ENCODE measurements at places on chromosomes 3 and 15. TPM values are rescaled to one million over a fixed set of nuclear protein-coding genes. Genes with fewer than 3 reads are reported as not detected.
A peak's percentile ranks its signal among the peaks of the same experiment; 100 is the strongest.

DNA sequence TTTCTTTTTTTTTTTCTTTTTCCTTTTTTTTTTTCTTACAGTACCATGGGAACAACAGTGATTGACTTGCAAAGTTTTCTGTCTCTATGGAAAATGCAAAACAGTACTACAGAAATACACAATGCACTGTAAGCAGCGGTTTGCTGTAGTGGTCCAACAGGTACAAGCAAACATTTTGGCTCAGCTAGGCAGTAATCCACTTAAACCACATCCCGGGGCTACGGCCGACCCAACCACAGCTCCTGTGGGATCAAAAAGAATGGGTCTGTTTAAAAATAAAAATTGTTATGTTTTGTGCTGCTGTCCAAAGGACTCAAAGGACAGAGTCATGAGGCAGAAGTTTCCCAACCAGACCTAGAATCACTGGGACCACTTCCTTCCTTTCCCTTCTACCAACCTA, 667.1 kb upstream of the ADAMTS9 start:
- H3K4me1 ChIP-seq, result no peaks in the 10 kb centered on the region
- DNase-seq, result no peak
- H3K27ac ChIP-seq, result no peak overlapping the region

GRCh38 chr3:143119974-143120715, 574 bp downstream of the CHST2 start:
- H3K36me3 ChIP-seq, result peaks cover 15% of the 10 kb centered on the region
- peaks cover 5% of the 10 kb centered on the region for H3K27me3 ChIP-seq
- DNase-seq, result peak; percentile 85
- H3K4me3 ChIP-seq, result peak overlapping the region; percentile 90
- H3K4me1 ChIP-seq, result peaks cover 38% of the 10 kb centered on the region

GRCh38 chr3:14925729-14926591, 21.4 kb upstream of the NR2C2 start:
- H3K27me3 ChIP-seq, result peaks cover 6% of the 10 kb centered on the region
- no peak overlapping the region for H3K27ac ChIP-seq
- H3K36me3 ChIP-seq, result no peaks in the 10 kb centered on the region
- no peak for DNase-seq
- no peak overlapping the region for H3K4me3 ChIP-seq
- no peaks in the 10 kb centered on the region for H3K4me1 ChIP-seq

GRCh38 chr3:16399473-16399872, 114.0 kb downstream of the RFTN1 start:
- peaks cover 28% of the 10 kb centered on the region for H3K36me3 ChIP-seq
- H3K4me3 ChIP-seq, result no peak overlapping the region
- peaks cover 50% of the 10 kb centered on the region for H3K4me1 ChIP-seq

DNA sequence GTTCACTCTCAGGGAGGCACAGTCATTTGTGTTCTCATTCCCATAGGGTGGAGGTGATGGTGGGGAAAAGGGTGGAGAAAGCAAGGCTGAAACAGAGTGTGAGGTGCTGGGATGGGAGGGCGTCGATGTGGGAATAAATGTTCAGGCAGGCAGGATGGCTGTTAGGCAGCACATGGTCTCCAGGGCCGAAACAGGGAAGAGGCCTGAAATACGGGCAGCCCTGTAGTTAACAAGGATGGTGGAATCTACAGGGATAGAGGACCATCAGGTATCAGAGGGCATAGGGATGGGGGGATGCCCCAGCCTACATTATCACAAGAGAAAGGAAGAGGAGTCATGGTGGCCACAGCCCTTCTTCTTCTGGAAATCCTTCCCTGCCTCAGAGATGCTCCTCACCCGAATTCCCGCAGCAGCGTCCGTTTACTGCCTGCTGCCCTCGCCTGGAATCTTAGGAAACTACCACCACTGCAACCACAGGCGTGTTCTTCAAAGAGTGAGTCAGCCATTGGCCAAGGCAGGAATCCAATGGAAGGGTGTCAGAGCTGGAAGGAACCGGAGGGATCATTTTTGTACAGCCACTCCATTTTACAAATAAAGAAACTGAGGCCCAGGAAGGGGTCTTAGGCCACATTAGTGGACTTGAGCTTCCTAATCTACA, 49.7 kb upstream of the POMGNT2 start:
- no peak overlapping the region for H3K4me3 ChIP-seq
- no peak for DNase-seq
- H3K36me3 ChIP-seq, result no peaks in the 10 kb centered on the region

GPR156 gene
- 0.48 TPM for total RNA-seq

Data from osteocyte (in vitro differentiated cells).